ENCODE measurements at places on chromosomes 1 and 21. TPM values are rescaled to one million over a fixed set of nuclear protein-coding genes. Genes with fewer than 3 reads are reported as not detected.

GRCh38 chr1:81113688-81114087 lies 687.0 kb upstream of the ADGRL2 start:
- DNase-seq, result no peak
- no peaks in the 10 kb centered on the region for H3K27me3 ChIP-seq
- no peaks in the 10 kb centered on the region for H3K4me1 ChIP-seq
- H3K4me3 ChIP-seq, result no peak overlapping the region
- H3K27ac ChIP-seq, result no peak overlapping the region

The NBPF3 gene
- total RNA-seq, result 18.5 TPM

- peak; percentile 18 for DNase-seq
- H3K36me3 ChIP-seq, result no peaks in the 10 kb centered on the region
- no peak overlapping the region for H3K27ac ChIP-seq
- H3K27me3 ChIP-seq, result no peaks in the 10 kb centered on the region
Observed at GRCh38 chr1:47637111-47637685, 199.4 kb downstream of the FOXD2 start.

- H3K36me3 ChIP-seq, result no peaks in the 10 kb centered on the region
- H3K4me3 ChIP-seq, result peak overlapping the region; percentile 11
- no peaks in the 10 kb centered on the region for H3K27me3 ChIP-seq
- peaks cover 39% of the 10 kb centered on the region for H3K4me1 ChIP-seq
- peak overlapping the region; percentile 77 for H3K27ac ChIP-seq
Observed at GRCh38 chr1:209411491-209411929, 172.0 kb upstream of the CAMK1G start.

- H3K27ac ChIP-seq, result peak overlapping the region; percentile 82
- no peaks in the 10 kb centered on the region for H3K27me3 ChIP-seq
- no peaks in the 10 kb centered on the region for H3K36me3 ChIP-seq
- DNase-seq, result peak; percentile 87
- 0 out of 2 replicates have a peak overlapping the region, but pooled peaks have one; percentile 18 for H3K4me3 ChIP-seq
Observed at GRCh38 chr1:164637461-164638375, 78.7 kb downstream of the PBX1 start.

The C21orf58 gene
- total RNA-seq, result 4.2 TPM

The KCNJ9 gene
- 0.13 TPM for total RNA-seq

DNA sequence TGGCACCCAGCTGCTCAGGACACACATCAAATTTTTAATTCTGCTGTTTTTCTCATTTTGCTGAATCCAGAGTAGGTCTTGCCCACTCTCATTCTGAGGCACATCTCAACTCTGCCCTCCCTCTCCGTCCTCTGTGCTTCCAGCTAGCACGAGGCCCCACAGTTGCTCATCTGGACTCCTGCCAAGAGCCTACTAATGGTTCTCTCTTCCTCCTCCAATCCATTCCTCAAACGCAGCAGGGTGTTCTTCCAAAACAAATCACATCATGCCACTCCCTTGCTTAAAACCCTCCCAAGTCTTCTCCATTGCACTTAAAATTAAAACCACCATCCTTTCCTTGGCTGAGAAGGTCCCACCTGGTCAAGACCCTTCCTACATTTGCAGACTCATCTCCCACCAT lies 49.8 kb upstream of the SCAF4 start:
- H3K27ac ChIP-seq, result no peak overlapping the region
- H3K36me3 ChIP-seq, result no peaks in the 10 kb centered on the region
- DNase-seq, result peak; percentile 77
- H3K27me3 ChIP-seq, result no peaks in the 10 kb centered on the region
- no peak overlapping the region for H3K4me3 ChIP-seq

The FHAD1 gene
- not detected for total RNA-seq

The WNT3A gene
- not detected for total RNA-seq

DNA sequence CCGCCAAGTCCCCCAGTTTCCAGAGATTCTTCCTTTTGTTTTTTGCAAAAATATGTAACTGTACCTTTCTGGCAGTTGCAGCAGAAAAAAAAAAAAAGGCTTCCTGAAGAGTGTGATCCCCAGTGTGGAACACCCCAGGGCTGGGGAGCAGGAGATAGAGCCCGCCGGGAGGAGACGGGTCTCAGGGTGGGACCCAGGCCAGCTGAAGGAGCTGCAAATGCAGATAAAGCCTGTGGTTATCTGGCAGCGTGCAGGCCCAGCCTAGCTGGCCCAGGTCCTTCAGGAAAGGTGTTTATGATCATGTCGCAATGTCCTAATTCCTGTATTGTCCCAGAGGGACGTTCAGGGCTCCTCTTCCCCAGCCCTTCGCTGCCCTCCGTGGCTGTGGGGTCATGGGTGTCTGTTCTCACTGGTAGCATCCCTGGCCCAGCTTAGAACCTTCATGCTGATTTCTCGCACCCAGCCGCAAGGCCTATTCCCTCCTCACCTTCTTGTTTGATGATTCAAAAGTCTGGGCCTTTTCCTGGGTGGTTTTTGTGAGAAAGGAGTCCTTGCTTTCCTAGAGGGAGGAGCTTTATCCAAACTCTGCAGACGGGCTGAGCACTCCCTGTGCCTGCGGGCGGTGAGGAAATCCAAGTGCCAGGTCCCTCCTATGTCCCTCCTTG lies 26.2 kb downstream of the RNF187 start:
- H3K36me3 ChIP-seq, result no peaks in the 10 kb centered on the region
- peaks cover 38% of the 10 kb centered on the region for H3K27me3 ChIP-seq
- H3K4me1 ChIP-seq, result no peaks in the 10 kb centered on the region

The LCE1A gene
- total RNA-seq, result not detected

DNA sequence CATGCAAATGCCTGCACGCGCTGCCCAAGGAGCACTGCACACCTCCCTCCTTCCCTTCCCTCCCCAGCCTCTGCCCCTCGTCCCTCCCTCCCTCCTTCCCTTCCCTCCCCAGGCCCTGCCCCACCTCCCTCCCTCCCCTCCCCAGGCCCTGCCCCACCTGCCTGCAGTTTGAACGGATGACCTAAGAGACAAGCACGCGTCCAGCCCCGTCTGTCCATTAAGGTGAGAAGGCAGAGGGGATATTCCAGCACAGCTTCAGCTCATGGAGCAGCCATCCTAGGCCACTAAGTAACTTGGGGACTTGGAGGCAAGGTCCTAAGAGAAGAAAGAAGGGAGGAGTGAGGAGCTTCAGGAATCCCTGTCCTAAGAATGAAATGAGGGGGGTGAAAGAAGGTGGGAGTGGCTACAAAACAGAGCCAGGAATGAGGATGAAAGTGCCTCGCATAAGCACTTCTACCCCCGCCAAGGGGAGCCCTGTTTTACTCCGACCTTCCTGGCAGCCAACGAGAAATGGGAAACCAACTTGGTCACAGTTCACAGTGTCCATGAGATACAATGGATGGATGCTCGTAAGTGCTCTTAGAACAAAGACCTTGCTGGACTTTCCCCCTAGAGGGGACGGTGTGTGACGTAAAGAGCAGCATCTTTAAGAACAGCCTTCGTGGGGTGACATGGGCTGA lies 21.3 kb upstream of the EFHD2 start:
- no peak for DNase-seq
- no peak overlapping the region for H3K4me3 ChIP-seq
- H3K36me3 ChIP-seq, result no peaks in the 10 kb centered on the region
- H3K27me3 ChIP-seq, result no peaks in the 10 kb centered on the region
- peaks cover 9% of the 10 kb centered on the region for H3K4me1 ChIP-seq

- DNase-seq, result no peak
- no peak overlapping the region for H3K4me3 ChIP-seq
- no peaks in the 10 kb centered on the region for H3K27me3 ChIP-seq
- no peaks in the 10 kb centered on the region for H3K36me3 ChIP-seq
- H3K27ac ChIP-seq, result peak overlapping the region; percentile 48
Observed at GRCh38 chr1:66506393-66506687, 27.6 kb upstream of the SGIP1 start.

DNA sequence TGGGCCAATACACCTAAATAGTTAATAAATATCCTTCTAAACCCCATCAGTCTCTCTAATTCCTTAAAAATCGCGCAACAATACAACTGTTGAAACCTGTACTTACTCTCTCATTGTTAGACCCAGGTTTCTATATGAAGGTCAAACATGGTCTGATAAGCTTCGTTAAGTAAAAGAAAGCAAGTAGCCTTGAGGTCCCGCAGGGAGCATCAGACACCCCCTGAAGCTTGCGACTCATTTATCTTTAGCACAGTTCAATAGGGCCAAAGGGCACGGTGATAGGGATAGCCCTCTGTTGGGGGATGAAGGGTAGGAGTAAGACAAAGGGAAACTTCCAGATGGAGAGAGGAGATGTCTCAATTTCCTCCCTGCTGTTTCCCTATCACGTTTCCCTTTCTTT lies 27.3 kb upstream of the THEM4 start:
- no peaks in the 10 kb centered on the region for H3K36me3 ChIP-seq
- H3K27me3 ChIP-seq, result no peaks in the 10 kb centered on the region
- peaks cover 8% of the 10 kb centered on the region for H3K4me1 ChIP-seq
- no peak overlapping the region for H3K27ac ChIP-seq
- DNase-seq, result no peak

DNA sequence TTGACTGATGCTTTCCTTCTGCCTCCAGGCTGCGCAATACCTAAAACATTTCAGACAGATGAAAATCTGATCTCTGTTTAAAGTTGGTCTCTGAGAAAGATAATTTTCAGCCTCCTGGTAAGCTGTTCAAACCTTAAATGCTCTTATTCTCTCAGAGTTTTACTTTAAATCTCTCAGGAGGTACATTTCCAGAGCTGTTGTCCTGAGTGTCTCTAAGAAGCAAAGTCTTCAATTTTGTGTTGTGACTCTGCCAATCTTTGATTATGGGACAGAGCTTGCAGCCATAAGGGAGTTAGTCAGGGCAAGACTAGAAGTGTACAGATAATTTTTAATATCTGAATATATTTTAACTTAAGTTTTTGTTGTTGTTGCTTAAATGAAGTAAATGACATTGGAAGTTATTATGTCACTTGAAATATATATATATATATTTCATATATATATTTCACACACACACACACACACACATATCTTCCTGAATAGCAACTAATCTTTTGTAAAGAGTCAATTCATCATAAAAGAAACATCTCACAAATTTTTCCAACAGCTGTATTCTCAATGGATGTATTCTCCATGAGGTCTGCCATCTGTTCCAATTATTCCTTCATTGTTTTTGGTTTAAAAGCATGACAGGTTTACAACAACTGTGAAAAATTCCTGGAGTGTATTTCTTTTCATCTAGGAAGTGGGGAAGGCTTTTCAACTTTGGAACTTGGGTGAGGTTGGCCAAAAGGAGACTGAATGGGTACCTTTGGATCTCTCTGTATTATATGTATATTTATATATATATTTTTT lies 259.4 kb downstream of the BACH1 start:
- no peaks in the 10 kb centered on the region for H3K27me3 ChIP-seq
- H3K4me1 ChIP-seq, result no peaks in the 10 kb centered on the region
- no peaks in the 10 kb centered on the region for H3K36me3 ChIP-seq
- no peak overlapping the region for H3K4me3 ChIP-seq

DNA sequence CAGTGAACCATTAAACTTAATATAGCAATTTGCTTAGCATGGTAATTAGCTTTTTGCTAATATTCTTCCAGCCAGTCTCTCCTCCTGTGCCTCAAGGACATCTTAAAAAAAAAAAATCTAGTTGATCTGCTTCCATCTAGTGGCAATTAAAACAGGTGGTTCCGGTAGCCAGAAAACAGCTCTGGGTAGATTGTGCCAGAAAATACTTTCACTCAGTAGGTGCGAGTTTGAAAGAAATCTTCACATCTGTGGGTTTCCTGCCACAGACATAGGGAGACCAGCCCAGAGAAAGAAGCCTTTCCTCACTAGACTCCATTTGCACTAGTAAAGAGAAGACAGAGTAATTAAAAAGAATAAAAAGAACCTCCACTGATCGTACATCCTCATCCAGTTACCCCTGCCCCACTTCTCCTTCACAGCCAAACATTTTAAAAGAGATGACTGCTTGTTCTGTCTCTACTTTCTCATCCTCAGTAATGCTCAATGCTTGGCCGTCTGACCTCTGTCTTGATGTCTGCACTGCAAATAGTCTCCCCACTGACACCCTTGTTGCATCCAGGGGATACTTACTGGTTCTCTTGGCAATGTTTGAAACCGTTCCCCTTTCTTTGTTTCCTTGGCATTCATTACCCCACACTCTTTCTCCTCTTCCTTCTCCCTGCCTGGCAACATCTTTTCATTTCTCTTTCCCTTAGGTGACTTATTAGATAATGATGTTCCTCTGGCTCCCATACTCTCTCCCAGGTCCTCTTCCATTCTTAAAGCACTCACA lies 16.9 kb downstream of the SELL start:
- DNase-seq, result no peak
- H3K27me3 ChIP-seq, result no peaks in the 10 kb centered on the region
- no peaks in the 10 kb centered on the region for H3K36me3 ChIP-seq
- no peak overlapping the region for H3K27ac ChIP-seq
- H3K4me3 ChIP-seq, result no peak overlapping the region

DNA sequence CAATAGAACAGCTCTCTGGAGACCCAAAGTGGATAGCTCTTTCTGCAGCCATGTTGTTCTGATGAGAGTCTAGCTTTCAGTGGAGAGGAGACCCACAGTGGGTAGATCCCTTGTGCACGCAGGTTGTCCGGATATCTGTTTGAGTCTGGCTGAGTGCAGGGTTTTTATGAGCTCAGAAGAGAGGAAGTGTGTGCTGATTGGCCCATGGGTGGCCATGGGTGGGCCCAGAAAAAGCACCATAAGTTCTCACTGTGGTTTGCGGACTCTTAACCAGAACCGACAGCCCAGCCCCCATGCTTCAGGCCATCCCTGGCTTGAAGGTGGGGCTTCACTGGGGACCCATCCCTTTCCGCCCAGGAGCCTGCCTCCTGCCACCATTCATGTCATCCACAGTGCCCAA lies 17.0 kb downstream of the FAM20B start:
- H3K27me3 ChIP-seq, result no peaks in the 10 kb centered on the region
- H3K36me3 ChIP-seq, result 0 out of 2 replicates have a peak, but pooled peaks cover 6% of the 10 kb centered on the region
- H3K4me3 ChIP-seq, result no peak overlapping the region
- no peak for DNase-seq

DNA sequence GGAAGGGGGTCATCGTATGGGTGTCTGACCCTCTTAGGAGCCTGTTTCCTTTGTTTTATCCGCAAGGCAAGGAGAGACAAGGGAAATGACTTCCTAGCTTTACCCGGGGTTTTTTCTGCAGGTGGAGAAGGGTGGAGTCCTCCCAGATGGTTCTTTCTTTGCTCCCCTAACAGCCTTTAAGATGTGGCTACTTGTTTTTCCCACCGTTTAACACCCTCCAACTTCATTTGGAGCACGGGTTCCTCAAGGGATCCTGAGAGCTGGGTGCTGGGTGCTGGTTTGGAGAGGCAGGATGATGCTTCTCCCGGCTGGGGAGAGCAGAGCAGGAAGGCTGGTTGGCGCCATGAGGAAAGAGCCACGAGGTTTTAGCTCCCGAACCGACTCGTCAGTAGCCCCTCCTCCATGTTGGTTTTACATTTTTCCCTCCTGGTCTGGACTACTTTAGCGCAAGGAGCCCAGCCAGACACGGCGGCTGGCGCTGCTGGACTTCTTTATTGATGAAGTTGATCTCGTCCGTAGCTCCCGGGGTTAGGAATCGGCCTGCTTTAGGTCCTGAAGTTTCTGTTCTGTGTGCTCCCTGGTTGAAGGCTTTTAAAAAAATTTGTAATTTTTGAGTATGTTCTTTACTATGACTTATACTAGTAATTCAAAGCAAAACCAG lies 1.4 kb downstream of the UCK2 start:
- no peaks in the 10 kb centered on the region for H3K27me3 ChIP-seq
- DNase-seq, result peak; percentile 91
- peak overlapping the region; percentile 82 for H3K27ac ChIP-seq
- peak overlapping the region; percentile 82 for H3K4me3 ChIP-seq
